SJCRH30 (cell line): ENCODE measurements at places on chromosomes 12 and 14. TPM values are rescaled to one million over a fixed set of nuclear protein-coding genes. Genes with fewer than 3 reads are reported as not detected.

DNA sequence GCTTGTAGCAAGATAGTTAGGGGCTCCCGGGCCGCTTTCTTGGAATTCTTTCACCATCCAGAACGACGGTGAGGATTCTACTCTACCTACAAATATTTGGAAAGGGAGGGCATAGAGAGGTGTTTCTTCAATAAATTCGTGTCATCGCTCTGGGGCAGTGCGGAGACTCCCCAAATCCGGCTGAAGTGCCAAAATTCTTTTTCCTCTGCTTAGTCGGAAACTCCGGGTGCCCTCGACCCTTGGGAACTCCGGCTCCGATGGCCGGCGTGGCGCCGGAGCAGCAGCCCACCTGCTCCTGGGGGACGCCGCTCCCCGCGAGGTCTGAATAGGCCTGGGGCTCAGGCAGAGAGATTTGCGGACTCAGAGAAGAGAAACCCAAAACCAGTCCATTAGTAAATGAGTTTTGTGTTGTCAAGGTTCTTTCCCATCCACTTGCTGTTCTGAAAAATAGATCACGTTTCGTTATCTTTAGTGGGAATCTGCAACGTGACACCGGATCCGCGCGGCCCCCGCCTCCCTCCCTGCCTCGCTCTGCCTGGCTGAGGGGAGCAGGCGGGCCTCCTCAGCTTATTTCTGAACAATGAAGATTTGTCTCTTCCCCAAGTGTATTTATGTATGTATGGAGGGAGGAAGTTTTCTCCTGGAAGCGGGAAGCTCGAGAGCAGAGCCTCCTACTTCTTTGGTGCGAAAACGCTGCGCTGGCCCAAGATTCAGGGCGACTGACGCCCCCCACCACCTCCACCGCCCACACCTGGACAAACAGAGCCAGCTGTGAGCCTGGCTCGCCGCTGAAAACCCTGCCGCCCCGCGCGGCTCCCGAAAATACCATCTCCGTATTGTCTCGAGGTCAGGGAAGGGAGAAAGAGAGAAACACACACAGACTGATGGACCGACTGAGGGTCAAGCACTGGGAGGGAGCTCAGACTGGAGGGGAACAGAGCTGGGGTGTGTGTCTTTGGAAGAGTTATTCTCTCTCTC, 3.7 kb upstream of the SIX1 start:
- peak overlapping the region; percentile 69 for H3K27ac ChIP-seq
- H3K27me3 ChIP-seq = no peaks in the 10 kb centered on the region
- DNase-seq = peak; percentile 77
- H3K36me3 ChIP-seq = no peaks in the 10 kb centered on the region
- H3K4me1 ChIP-seq = peaks cover 20% of the 10 kb centered on the region

- H3K4me1 ChIP-seq = no peaks in the 10 kb centered on the region
- DNase-seq = no peak
- H3K4me3 ChIP-seq = no peak overlapping the region
- H3K27me3 ChIP-seq = no peaks in the 10 kb centered on the region
- no peaks in the 10 kb centered on the region for H3K36me3 ChIP-seq
Observed at GRCh38 chr12:62032870-62033269, 227.3 kb upstream of the USP15 start.

GRCh38 chr12:95173392-95174251, 43.6 kb downstream of the FGD6 start:
- DNase-seq = peak; percentile 28
- H3K36me3 ChIP-seq = no peaks in the 10 kb centered on the region
- H3K27ac ChIP-seq = no peak overlapping the region
- no peak overlapping the region for H3K4me3 ChIP-seq
- H3K27me3 ChIP-seq = no peaks in the 10 kb centered on the region

GPR132 gene
- 0.40 and 0.63 TPM in 2 replicates for total RNA-seq

DNA sequence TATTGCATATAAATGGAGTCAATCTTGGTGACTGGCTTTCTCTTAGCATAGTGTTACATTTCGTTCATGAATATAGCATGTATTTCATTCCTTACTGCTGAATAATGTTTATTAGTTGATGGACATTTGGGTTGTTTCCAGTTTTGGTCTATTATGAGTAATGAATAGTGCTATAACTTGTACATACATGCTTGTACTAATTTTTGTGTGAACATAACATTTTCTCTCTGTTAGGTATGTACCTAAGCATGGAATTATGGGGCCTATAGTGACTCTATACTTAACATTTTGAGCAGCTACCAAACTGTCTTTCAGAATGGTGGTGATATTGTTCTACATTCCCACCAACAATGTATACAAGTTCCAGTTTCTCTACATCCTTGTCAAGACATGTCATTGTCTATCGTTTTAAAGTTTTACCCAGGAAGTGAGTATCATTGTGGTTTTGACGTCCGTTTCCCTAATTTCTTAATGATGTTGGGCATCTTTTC, 23.1 kb downstream of the ATP2A2 start:
- H3K4me1 ChIP-seq = no peaks in the 10 kb centered on the region
- H3K36me3 ChIP-seq = peaks cover 83% of the 10 kb centered on the region
- H3K4me3 ChIP-seq = no peak overlapping the region
- H3K27me3 ChIP-seq = no peaks in the 10 kb centered on the region
- no peak for DNase-seq
- no peak overlapping the region for H3K27ac ChIP-seq

CLEC4C gene
- not detected in 2 replicates for total RNA-seq

ASB2 gene
- 2.3 and 2.4 TPM in 2 replicates for total RNA-seq
